ENCODE measurements at places on chromosomes 5 and 9. TPM values are rescaled to one million over a fixed set of nuclear protein-coding genes. Genes with fewer than 3 reads are reported as not detected.

NEURL1B gene
- total RNA-seq = 3.3 TPM

LPAR1 gene
- total RNA-seq = not detected

POLR1E gene
- total RNA-seq = 29.2 TPM

SYNPO gene
- 0.08 TPM for total RNA-seq

GPR151 gene
- not detected for total RNA-seq

PCDHGB3 gene
- total RNA-seq = 0.10 TPM

ZNF782 gene
- 3.1 TPM for total RNA-seq

RXFP3 gene
- total RNA-seq = not detected

LRRC14B gene
- not detected for total RNA-seq

DYNC2I2 gene
- total RNA-seq = 53.5 TPM

WASHC1 gene
- total RNA-seq = 22.7 TPM

ARHGAP26 gene
- total RNA-seq = 17.1 TPM

DPH7 gene
- 31.9 TPM for total RNA-seq

GNAQ gene
- 28.8 TPM for total RNA-seq

HK3 gene
- total RNA-seq = 0.33 TPM

RGS7BP gene
- total RNA-seq = not detected

PHYHD1 gene
- total RNA-seq = 1.4 TPM

STK32A gene
- not detected for total RNA-seq

IL13 gene
- total RNA-seq = 32.9 TPM

NPR2 gene
- 7.7 TPM for total RNA-seq

CCL28 gene
- total RNA-seq = 16.8 TPM

ELL2 gene
- 54.4 TPM for total RNA-seq

RARS1 gene
- total RNA-seq = 62.0 TPM

SPAAR gene
- total RNA-seq = not detected

PRDM9 gene
- total RNA-seq = not detected

FIBCD1 gene
- total RNA-seq = not detected

IFNA13 gene
- total RNA-seq = not detected

SOHLH1 gene
- total RNA-seq = not detected

PPP2R2B gene
- total RNA-seq = 3.1 TPM

IFNA2 gene
- total RNA-seq = not detected

SVEP1 gene
- total RNA-seq = not detected
